IPS DF 6.9 (cell line): ENCODE measurements at places on chromosomes 4 and X.
A peak's percentile ranks its signal among the peaks of the same experiment; 100 is the strongest.

DNA sequence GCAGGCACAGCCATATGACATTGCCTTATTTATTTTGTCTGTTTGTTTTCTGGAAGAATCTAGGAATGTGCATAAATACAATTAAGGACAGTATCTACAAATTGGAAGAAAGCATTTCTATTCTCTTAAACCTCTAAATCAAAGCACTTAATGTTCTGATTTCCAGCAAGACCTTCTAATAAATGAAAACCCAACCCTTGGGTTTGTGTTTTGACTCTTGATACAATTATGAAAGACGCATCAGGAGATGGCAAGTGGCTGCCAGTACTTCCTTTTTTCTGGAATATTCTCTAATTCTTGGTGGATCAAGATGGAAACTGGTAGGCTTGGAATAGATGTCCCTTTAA, 437 bp upstream of the CPE start:
- DNase-seq: no peak

DNA sequence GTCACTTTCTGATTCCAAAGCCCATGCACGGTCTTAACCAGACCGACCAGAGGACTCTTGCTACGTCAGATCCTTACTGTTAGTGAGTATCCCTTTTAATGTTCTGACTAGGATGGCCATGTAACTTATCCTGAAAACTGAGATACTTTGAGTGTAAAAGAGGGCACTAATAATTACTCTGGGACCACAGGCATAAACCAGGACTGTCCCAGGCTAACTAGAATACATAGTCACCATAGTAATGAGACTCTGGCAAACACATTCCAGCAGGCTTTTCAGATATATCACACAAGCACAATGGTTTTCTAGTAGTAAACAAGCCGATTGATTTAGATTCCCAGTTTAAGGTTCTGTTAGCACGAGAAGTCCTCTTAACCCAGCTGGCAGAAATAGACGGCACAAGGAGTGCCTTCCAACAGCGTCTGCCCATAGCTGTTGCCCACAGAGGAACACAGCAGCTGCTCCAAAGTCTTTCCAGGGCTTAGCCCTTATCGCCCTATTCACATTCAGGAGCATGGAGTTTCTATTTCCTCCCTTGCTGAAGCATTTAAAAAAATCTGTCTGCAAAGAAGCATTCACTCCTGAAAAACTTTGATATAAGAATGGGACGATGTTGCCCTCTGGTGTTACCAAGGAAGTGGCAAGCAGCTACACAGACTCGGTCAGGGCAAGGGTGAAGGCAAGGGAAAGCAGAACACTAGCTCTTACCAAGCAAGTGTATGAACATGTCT, 92.4 kb downstream of the CXCL13 start:
- peak; percentile 55 for DNase-seq

DNA sequence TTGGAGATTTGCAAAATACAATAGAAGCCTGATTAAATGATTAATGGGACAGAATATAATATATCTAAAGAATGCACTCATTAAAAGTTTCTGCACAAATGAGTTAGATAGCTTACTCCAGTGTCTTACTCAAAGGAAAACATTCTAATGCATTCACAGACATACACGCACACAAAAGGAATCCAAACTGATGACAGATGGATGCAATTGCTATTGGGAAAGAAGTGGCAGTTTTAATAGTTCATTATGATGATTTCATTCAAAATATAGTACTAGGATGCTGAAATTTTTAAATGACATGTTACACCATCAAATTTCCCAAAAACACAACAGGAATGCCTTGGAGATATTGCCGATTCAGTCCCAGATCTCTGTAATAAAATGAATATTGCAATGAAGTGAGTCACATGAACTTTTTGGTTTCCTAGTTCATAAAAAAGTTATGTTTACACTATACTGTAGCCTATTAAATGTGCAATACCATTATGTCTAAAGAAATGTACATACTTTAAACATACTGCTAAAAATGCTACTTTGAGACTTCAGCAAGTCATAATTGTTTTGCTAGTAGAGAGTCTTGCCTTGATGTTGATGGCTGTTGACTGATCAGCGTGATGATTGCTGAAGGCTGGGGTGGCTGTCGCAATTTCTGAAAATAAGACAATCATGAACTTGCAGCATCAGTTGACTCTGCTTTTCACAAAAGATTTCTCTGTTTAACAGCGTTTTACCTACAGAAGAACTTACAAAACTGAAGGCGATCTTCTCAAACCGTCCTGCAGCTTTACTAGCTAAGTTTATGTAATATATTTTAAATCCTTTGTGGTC, 45.6 kb downstream of the BBS12 start:
- DNase-seq: no peak

- no peak for DNase-seq
These were observed 101.8 kb upstream of the VEGFC start for GRCh38 chr4:176894498-176894897.

DNA sequence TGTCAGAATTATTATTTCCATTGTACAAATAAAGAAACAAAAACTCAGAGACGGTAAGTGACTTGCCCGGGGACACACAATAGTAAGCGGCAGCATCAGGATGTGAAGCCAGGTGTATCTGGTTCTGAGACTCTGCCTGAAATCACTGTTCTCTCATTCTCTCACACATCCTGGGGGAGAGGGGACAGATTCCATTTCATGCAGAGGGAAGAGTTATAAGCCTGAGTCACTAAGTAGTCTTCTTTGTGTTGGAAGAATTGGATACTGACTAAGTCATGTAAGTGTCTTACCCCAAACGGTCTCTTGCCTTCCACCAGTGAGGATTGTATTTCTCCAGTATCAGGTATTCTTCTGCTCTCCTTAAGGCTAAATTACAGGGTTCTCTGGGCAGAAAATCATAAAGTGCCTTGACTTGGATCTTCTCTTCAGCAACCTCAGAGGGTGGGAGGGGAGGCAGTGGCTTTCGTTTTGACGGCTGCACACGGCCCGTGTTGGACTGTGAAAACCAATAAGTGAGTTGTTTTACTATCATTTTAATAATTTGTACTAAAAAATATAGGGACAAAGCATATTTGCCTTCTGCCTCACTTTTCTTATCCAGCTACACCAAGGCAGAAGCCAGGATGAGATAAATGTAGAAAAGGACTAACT, 21.9 kb downstream of the TXK start:
- no peak for DNase-seq

DNA sequence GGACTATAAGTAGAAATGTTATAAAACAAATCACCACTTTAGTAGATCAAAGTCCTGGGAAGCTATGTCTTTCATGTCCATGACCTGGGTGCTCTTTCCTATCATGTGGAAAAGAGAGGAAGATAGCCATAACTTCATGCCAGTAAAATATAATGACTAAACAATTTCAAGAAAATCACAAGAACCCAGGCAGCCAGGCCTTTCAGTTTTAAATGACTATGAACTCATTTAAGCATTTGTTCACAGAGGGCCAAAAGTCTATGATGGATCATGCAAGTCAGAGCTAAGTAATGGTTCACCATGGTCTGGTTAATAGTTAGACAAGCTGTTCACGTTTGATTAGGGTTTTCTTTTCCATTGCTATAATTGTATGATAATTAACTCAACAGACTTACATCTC, 155.8 kb downstream of the PPARGC1A start:
- DNase-seq: no peak

- no peak for DNase-seq
These were observed 26.6 kb upstream of the C4orf50 start for GRCh38 chr4:6044805-6045204.

- no peak for DNase-seq
These were observed 5.7 kb downstream of the CYP2U1 start for GRCh38 chr4:107937040-107937439.

DNA sequence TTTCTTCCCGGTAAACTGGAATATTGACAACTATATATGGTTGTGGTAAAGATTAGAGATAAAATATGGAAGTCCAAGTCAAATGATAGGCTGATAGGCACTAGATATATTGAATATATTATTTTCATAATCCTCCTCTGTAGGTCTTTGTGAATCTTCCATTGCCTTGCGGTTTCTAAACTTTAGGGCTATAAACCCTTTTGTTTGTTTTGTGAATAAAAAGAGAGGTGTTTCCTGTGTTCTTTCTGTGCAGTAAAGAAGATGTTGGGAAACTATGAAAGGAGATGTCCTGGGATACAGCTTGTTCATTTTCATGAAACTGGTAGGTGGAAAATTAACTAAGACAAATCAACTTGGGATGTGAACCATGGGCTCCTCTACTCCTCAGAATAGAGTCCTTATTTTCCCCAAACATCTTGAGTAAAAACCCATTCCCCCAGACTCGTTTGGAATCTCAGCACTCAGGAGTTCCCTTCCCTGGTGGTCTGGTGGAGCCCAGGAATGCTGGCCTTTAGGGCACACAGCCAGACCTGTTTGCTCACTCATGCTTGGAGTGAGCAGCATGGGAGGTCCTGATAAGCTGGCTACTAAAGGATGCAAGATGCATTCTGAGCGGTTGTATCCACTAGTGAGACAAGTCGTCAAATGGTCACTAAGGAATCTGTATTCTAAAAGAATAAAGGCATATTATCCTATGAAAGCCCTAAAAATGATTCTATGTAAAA, 22.2 kb downstream of the PRDM8 start:
- no peak for DNase-seq

DNA sequence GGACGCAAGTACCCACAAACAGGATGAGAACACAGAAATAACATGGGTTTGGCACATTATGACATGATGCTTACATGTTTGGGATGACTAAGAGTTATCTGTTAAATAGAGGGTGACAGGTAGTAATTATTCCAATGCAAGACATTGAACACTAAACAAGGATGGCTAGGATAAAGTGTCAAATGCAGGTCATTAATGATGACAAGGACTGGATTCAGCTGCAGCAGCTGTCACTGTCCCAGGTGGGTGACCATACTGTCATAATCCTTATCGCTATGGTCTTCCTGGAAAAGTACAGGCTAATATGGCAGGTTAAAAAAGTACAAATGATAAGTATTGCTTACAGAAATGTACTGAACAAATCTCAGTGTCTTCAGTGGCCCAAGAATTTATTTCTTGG, 123.9 kb downstream of the ANTXR2 start:
- no peak for DNase-seq

GRCh38 chr4:19936476-19936875, 315.2 kb upstream of the SLIT2 start:
- DNase-seq: no peak

DNA sequence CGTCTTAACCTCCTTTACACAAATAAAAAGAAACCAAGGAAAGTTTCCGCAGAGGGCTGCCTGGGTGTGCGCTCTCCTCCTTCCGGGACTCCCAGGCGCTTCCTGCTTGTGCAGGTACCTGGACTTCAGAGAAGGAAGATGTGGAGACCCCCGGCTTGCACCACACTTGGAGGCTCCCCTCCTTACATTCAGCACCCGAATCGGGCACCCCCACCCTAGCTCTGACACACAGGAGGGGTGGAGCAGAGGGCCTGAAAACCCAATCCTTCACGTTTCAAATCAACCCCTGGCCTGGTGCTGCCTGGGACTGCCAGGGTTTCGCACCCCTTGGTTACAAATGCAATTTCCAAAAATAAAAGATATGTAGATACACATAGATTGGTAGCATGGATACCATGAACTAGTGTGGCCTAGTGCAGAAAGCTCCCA, 3.1 kb downstream of the NKX3-2 start:
- no peak for DNase-seq
